ENCODE measurements at places on chromosomes 1 and 21.

- DNase-seq = peak; percentile 41
These were observed 406.7 kb downstream of the DISC1 start for GRCh38 chr1:232033285-232033684.

DNA sequence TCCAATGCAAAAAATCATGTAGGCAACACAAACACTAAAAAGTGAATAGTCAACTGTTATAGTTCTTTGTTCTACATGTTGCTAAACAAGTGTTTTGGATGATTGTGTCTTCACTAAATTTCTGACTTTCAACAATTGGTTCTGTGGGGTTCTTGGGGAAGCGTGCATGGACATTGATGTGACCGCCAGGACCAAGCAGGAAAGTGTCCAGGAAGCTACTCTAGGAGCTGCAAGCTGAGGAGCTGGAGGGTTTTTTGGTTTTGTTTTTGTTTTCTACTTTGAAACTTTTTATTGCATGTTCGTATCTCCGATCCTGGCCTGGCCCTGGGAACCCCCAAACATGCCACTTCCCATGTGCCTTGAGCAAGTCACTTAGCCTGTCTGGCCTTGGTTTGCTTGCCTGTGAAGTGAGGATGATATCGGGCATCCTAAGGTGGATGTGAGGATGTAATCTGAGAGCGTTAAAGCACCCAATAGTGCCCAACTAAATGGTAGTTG is 8.0 kb downstream of the TMPRSS3 start:
- no peak for DNase-seq

- DNase-seq = no peak
These were observed 5.3 kb upstream of the LRRC8C start for GRCh38 chr1:89627596-89627962.

- no peak for DNase-seq
These were observed 34.9 kb upstream of the GADD45A start for GRCh38 chr1:67650061-67650460.

DNA sequence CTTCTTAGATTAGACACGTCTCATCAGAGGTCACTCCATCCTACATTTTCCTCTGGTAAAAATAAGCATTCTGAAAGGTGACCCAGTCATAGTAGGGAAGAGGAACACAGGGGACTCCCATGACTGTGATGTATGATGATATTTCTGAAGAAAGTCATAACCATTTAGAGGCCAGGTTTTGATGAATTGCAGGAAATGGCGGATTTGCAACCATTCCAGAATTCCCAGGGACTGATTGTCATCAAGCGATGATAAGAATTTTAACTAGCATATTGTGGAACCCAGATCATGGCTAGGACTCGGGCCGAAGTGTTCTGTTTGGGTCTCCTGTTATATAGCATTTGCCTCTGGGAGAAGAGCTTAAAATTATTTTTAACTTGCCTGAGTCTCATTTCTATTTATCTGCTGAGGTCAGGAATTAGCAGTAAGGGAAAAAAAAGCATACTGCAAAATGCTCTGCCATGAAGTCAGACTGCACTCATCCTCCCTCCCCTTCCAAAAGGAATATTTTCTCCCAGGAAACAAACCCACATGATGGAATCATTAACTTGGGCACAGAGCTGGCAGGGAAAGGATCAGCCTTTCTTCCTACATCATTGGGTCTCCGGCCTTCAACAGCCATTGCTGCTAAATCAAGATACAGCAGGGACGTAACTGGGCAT is 286.7 kb downstream of the HLX start:
- no peak for DNase-seq

DNA sequence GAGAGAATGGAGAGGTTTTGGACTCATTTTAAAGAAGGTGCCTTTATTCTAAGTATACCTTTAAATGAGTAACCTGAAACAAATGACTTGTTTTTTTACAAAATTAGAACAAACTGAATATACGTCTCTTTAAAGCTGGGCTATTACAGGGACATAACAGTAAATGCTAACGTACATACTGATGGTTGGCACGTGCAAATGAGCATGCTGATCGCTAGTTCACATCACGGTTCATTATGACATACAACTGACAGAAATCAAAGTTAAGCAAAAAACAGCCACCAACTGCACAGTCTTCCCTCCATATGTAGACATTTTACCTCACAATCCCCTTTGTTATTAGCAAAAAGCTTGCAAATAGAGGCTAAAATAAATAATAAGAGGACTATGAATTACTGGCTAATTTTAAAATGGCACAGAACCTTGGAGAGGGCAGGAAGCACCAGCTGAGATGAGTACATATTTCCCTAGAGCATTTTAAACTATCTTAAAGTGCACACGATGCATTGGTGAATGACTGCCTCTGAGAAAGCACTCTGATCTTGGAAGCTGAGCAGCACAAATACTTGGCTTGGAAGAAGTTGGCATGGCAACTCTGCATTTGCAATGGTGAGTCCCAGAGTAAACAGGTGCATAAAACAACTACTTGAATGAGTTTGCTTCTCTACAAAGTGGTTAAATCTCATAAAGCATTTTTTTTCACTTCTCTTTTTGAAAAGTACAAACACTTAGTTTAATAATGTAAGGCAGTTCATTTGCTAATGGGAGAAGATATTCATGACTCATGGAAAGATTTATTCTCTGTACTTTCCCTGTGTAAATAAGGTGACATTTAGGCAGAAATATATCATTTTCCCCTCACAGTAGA is 204.7 kb downstream of the LHX8 start:
- DNase-seq = no peak

DNA sequence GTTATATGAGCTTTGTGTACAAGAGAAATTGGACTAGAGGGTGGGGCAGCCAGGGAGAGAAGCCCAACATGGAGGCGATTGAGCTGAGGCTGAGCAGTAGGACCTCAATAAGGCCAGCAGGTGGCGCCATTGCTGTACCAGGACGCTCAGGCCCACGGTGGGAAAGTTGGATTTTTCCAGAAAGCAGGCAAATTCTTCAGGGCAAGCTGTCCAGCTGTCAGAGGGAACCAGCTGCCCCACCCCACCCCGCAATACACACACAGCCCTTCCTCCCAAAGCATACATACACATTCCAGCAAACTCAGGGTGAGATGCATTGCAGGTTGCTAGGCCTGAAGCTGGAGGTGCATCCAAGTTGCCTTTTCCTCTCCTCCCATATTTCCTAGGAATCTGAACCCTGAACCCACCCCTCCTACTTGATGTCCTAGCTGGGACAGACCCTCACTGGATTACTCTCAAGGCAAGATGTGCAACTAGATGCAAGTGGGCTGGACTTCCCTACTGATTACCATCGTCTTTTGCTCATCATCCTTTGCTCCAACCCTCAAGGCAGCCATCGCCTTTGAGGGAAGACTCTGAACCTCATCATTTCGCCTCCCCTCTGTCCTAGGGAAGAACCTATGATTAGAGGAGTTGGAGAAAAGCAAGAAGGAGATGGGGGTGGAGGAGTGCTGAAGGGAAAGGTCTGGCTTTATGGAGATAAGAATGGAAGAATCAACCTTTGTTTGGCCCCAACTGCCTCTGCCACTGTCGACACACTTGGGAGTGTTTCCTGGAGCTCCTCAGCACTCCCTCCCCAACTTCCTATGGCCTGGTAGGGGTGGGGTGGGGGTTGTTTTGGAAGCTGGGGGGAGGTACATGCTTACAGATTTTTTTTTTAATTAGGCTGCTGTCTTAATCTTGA is 25.5 kb downstream of the CD34 start:
- DNase-seq = peak; percentile 55

DNA sequence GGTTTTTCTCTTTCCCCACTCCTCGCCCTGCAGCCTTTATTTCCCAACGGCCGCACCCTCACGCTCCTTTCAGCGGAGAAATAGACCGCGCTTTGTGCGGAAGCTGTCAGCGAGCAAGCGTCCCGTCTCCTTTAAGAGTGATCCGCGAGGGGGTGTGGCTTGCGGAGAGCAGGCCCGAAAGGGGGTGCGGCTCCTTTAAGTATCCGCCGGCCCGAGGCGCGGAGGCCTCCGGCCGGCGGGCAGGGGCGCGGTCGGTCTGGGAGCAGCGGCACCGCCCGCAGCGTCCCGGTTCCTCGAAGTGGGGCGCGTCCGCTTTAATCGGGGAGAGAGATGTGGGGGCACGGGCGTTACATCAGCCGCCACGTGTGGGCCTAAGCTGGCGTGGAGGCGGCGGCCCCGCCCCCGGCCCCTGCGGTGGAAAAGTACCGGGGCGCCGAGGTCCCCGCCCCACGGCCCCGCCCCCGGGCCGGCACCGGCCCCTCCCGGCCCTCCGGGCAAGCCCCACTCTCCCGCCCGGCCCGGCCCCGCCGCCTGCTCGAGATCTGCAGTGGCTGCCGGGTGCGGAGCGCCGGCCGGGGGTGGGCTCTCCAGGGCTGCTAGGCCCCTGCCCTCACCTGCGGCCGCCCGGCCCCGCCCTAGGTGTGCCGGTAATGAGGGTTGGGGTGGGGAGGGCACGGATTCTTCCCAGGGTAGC is 1.2 kb downstream of the SLC6A9 start:
- peak; percentile 95 for DNase-seq

DNA sequence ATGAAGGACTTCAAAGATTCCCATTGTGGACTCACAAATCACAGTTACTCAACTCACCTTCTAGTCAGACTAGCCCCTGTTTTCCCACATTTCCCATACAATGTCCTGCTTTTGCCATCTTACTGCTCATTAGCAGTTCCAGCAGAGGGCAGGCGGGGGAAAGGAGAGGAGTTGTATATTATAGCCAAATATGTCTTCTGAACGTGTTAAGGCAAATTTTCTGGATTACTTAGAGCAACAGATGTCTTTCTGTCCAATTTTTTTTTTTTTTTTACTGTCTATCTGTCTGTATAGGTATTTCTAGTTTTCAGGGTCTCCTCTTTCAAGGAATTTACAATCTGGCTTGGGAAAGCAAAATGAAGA is 29.9 kb upstream of the DDAH1 start:
- DNase-seq = no peak

DNA sequence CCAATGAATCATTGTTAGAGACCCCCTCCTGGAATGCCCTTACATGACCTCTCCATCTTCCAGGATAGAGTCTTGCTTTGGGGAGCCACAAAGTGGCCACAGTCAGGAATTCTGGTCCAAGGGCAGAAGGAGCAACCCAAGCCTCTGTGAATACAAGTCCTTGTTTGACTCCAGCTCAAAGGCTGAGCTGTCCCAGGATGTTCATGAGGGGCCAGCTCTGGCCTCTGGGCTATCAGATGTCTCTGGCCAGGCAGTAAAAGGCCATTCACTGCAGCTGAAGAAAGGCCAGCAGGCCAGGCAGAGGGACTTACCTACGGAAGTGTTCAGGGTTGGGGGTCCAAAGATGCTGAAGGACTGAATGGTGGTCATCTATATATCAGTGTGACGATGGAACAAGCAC is 98.3 kb upstream of the IPO9 start:
- no peak for DNase-seq

- DNase-seq = peak; percentile 91
These were observed 86.9 kb downstream of the GRIK3 start for GRCh38 chr1:36947384-36947783.

DNA sequence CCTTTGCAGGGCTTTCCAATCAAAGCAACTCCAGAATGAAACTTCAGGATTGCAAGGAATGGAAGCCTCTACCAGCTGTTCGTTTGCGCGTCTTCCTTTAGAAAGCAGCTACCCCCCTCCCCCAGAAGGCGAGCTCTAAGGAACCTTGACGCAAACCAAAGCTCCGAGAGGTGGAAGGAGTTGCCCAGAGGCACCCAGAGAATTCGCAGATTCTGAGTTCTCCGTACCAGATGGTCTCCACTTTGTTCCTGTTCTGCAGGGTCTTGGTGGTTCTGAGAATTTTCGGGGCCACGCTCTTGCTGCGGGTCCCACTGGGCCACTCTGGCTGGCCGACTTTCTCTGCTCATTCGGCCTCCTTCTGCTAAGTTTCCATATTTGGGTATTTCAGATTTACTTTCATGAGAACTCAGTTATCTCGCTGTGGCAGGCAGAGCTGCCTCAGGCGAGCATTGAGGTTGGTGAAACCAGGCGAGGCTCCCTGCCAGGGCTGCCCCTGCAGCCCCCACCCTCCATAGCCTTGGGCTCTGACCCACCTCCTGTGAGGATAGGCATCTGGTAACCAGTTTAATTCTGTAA is 801 bp downstream of the TRAF5 start:
- peak; percentile 25 for DNase-seq

GRCh38 chr1:31788825-31789256 is 24.7 kb upstream of the ADGRB2 start:
- no peak for DNase-seq

DNA sequence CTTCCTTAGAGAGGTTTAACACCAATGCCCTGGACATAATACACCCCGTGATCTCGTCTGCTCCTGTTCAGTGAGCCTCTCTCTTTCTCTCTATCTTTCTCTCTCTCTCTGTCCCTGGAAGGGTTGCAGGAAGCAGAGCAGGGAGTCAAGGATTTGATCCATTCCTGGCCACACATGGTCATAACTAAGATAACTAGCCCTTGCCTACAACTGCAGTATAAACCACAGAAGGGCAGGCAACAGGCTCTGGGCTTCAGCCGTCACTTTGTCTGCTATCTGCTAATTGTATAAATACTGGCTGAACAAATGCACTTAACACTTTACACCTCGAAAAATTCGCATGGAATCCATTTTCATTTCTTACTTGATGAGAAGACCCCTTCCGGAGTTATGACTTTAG is 357.5 kb upstream of the RUNX1 start:
- no peak for DNase-seq

- no peak for DNase-seq
These were observed 71.3 kb downstream of the RPE65 start for GRCh38 chr1:68378296-68379084.

- no peak for DNase-seq
These were observed 19.2 kb upstream of the ID3 start for GRCh38 chr1:23578311-23578996.

DNA sequence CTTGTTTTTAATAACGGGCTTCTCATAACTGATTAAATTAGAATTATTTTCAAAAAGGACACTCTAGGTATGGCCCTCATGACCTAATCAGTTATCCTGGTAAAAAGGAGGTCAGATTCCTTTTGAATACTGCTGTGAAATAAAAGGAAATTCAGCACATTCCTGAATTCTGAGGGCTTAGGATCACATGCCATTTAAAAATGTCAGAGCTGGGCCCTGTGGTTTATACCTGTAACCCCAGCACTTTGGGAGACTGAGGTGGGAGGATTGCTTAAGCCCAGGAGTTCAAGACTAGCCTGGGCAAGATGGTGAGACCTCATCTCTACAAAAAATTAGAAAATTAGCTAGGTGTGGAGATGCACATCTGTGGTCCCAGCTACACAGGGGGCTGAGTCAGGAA is 18.0 kb upstream of the RABGGTB start:
- no peak for DNase-seq

- DNase-seq = no peak
These were observed 49.4 kb upstream of the CD34 start for GRCh38 chr1:207960346-207960745.

GRCh38 chr1:205020466-205020865 is 22.5 kb upstream of the CNTN2 start:
- DNase-seq = no peak

DNA sequence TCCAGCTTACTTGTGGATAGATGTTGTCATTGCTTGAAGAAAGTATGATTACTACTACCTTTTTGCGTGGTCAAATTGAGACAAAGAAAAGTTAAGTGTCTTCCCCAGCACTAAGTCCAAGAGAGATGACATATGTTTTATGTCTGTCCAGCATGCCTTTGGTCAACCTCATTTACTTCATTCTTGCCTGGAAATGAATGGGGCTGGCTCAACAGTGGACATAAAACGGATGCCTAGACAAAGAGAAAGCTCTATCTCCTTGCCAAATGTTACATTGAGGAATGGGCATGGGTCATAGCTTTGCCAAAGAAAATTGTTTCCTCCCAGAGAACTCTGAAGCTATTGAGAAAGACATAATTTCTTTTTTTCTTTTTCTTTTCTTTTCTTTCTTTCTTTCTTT is 82.4 kb upstream of the PLPPR4 start:
- DNase-seq = no peak

Measured in NCI-H2029 (cell line).